Stimulated activated CD4-positive, alpha-beta T cell treated with anti-CD3 and anti-CD28 coated beads, TNF-alpha, amount 100 ng/mL, for 24 hours (primary cell): ENCODE measurements at places on chromosomes 12 and 14.

- DNase-seq: no peak
Measured at GRCh38 chr12:110564471-110564991, 18.6 kb downstream of the PPTC7 start.

DNA sequence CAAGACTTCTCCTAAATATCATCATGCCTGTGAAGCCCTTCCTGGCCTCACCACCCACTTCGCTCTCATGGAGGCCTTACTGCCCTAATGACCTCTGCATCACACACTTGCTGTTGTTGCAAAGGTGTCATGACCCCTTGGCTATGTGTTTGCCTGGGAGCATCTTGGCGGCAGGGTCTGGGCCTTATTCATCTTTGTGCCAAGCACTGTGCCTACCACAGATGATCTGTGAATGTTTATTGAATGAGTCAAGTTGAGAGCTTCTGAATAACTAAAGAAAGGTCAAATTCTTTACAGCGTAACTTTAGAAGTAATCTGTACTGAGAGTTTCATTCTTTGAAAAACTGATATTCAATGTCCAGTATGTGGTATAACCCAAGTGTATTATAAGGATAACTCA lies 113.3 kb downstream of the TTC8 start:
- no peak for DNase-seq

- DNase-seq: no peak
Measured at GRCh38 chr14:26932606-26933005, 334.8 kb upstream of the NOVA1 start.

GRCh38 chr14:24798911-24799462 lies 165.0 kb upstream of the GZMB start:
- DNase-seq: no peak

DNA sequence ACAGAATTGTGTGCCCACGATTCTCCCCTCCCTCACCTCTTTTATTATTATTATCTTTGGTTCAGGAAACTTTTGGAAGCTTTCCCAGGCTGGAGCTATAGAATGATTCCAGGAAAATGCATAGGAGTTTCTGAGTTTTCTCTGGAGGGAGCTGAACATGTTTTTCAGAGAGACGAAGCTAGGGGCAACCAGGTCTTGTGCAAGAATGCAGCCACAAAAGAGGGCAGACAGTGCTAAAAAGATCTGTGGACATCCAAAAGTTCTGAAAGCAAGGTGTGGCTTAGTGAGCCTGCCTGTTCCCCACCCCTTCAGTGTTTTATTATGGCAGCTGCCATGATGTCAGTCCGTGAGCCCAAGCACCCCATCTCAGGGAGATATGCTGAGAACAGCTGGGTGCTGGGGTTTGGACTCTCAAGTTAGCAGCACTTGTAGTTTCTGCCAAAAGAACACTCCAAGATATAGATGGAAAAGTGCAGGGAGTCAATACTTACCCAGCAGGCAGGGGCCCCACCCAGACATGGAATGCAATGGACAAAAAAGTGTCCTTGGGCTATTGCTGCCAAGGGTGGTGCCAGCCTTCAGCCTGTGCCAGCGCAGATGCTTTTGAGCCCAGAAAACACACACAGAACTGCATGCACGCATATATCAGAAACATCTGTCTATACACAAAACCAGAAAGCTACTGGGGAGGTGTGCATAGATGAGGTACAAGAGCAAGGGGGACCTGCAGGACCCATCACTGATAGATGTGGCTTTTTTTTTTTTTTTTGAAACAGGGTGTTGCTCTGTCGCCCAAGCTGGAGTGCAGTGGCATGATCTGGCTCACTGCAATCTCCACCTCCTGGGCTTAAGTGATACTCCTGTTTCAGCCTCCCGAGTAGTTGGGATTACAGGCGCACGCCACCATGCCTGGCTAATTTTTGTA lies 17.0 kb upstream of the IRF2BPL start:
- DNase-seq: no peak

DNA sequence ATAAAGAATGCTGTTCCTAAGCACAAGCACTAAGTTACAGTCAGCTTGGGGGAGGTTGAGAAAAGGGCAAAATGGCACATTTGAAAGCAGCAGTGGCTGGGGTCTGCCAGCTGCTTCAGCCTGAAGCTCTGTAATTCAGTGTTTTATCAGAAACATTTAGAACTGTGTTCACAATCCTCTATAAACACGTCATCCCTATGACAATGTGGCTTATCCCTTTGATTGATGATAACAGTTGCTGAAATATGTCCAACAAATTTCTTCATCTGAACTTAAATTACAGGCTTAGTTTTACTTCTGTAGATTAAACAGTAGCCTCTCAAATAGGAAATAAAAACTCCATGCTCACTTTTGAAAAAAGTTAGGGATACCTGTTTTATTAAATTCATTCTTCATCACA lies 108.8 kb downstream of the VEZT start:
- no peak for DNase-seq
